ENCODE measurements at places on chromosomes 7 and 10.

DNA sequence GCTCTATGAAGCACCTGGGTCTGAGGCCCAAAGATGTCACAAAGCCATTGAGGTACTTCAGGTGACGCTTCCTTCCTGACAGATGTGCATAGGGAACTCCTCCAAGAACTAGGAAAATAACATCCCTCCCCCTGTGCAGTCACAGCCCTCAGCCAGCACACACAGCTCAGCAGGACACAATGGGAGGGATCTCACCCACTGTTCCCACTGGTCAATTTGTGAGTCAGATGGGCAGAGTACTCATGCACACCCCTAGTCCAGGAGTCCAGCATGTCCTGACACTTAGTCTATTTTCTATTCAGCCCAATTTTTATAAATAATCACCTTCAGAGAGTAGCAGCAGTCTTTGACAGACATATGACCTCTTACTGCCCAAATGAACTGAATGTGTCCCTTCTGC, 60.7 kb upstream of the PFKP start:
- DNase-seq = no peak

DNA sequence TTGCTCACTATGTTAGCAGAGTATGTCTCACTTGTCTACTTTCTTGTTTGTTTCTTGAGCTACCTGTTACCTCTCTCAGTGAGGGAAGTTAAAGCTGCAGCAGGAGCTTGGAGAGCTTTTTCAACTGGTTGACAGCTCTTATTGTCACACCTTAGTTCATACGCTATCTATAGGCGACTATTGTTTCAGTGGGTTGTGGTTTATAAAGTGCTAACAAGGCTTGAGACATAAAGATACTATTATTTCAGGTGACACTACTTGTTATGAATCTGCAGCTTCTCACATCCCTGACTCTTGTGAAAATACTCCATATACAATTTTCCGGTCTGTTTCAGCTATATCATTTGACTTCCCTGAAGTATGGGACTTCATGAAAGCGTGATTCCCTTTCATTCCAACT, 167.4 kb downstream of the CSTF2T start:
- no peak for DNase-seq

DNA sequence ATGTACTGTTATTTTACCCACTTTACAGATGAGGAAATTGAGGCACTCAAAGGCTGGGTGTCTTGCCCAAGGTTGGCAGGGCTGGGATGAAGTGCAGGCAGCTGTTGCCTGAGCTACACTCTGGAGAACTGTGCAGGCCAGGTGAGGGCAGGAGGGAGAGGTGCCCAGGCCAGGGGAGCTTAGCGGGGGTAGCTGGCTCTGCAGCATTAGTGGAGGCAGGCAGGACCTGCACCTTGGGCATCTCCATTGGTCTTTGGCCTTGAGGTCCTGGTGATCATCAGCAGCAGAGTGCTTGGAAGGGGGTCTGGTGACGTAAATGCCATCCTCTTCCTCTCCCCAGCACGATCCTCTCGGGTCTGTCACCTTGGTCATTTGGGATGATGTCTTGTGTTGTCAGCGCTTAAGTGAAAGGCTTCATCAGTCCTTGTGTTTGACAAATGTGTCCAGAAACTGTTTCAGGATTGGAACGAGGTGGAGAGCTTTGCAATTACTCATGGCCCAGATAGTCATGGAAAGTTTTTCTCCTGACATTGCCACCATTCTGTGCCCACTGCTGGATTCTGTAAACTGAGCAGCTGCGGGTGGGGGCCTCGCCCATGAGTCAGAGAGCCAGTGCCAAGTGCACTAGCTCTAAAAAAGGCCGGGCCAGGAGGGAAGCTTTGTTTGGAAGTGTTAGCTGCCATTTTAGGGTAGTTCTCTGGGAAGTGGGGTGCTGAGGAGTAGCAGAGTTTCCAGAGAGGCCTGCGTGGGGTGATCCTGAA, 47.6 kb downstream of the TSPAN15 start:
- DNase-seq = no peak

- no peak for DNase-seq
Measured at GRCh38 chr10:50614444-50615137, 9.2 kb downstream of the SGMS1 start.

DNA sequence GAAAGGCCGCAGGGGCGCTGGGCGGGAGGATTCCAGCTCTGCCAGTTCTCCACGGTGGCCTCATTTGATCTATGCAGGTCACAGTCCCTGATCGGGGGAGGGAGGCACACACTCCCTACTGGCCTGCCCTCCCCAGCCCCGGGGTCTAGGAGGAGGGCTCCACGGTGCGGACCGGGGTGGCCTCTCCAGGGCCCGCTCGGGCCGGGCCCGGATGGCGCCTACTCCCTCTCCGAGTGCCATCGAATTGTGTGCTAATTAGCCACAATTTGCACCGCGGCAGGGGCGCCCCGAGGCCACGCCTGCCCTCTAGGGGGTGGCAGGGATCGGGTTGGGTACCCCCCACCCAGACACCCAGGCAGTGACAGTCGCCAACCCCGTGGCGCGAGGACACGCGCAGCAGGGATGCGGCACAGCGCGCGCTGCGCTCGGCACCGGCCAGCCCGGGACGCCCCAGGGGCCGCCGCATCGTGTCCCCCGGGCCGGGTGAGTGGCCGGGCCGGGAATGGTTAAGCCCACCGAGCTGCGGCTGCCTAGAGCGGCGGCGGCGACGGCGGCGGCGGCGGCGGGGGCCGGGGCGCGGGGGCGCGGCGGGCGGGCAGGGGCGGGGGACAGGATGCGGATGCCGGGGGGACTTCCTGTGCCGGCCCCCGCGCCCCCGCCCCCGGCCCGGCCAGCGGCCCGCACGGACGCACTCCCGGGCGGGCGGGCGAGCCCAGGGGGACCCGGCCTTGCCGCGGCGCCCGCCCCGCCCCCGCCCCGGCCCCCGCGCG, at the start of gene ZNF853:
TSS of gene ZNF853 (plus strand) at position 658 of the 770 bp plus-strand sequence. CDS start 565 bp downstream, outside the sequence.
- DNase-seq = no peak

DNA sequence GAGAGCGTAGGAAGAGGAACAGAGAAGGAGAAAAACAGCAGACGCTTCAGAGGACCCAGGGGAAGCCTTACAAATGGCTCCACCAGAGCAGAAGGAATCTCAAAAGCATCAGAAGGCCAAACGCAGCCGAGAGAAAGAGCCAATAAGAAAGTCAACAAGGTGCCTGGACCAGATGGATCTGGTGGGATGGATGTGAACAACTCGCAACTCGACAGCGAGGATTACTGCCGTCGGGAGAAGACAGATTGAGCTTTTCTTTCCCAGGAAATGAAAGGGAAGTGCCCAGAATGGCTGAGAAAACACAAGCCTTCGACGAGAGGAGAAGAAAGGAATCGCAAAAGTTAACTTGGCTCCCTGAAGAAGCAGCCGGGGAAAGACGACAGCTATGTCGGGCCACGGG, 132.8 kb upstream of the MGMT start:
- no peak for DNase-seq

DNA sequence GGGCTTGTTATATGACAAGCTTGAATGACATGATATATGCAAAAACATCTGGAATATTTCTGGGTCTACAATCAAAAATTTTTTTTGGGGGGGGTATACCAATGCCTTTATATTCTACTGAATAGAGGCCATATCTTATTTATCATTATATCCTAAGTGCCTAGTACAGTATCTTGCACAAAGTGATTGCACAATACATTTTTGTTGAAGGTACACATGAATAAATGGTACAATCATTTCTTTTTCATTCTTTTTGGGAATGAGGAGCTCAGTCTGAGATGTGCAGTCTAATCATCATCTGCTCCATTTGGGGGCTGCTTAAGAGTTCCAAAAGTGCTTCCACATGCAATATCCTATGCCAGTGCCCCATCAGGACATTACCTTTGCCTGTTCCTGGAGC, 214.6 kb downstream of the KIF20B start:
- DNase-seq = no peak

DNA sequence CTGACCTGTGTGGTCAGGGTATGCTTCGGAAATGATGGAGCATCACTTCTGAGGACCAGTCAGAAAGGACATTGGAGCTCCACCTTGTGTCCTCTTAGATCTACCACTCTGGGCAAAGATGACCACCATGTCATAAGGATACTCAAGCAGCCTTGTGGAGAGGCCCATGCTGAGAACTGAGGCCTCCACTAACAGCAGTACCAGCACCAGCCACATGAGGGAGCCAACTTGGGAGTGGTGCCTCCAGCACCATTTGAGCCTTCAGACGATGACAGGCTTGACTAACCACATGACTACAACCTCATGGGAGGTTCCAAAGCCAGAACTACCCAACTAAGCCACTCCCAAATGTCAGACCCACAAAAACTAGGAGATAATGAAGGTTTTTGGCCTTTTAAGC, 116.0 kb downstream of the NPTX2 start:
- DNase-seq = no peak

DNA sequence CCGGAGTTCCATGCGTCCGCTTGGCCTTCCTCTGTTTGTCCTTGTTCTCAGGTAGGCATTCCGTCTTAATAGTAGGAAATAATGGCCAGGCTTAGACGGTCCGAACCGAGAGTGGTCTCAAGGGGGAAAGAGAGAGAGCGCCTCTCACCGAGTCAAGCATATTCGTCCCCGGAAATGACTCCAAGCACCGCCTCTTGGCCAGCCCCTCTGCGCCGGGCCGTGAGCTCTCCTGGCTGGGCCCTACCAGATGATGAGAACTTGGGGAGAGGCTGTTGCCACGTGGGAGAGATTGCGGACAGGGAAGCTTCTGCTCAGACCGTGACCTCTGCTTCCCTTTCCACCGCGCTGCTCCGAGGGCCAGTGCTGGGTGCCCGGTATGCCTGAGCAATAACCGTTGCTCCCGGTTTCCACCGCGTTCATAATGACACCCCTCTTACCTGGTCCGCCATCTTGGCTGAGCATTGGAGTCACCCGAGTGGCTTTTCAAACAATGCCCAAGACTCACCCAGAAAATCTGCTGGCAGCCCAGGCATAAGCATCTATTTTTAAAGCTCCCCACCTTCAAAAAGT, 251.1 kb upstream of the SHH start:
- no peak for DNase-seq

GRCh38 chr7:835485-836401, 3.5 kb downstream of the SUN1 start:
- no peak for DNase-seq

DNA sequence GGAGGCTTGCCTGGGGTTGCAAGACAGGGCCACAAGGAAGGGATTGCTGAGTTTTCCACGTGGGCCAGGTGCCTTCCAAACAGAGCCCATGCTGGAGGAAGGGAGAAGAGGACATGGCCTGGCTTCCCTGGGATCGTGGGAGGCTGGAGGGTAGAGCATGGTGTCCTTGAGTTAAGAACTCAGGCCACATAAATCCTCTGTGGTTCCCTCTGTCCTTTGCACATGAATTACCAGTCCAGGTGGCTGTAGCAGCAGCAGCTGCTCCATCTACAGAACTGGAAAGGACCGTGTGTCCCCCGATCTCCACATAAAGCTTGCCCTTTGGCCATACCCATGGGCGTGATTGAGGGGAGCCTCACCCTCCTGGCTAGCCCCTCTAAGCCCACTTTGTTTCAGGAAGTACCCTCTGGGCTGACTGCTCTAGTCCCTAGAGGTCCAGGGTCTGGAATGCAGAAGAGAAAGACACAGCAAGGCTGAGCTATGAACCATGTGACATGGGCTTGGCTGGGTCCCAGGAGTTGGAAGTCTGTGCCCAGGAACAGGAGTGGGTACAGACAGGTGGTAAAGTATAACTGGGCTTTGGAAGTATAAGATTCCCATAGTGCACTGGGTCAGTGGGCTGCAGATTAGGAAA, 84.9 kb downstream of the C10orf105 start:
- DNase-seq = no peak

- DNase-seq = no peak
Measured at GRCh38 chr7:7798510-7798909, 80.1 kb upstream of the RPA3 start.

DNA sequence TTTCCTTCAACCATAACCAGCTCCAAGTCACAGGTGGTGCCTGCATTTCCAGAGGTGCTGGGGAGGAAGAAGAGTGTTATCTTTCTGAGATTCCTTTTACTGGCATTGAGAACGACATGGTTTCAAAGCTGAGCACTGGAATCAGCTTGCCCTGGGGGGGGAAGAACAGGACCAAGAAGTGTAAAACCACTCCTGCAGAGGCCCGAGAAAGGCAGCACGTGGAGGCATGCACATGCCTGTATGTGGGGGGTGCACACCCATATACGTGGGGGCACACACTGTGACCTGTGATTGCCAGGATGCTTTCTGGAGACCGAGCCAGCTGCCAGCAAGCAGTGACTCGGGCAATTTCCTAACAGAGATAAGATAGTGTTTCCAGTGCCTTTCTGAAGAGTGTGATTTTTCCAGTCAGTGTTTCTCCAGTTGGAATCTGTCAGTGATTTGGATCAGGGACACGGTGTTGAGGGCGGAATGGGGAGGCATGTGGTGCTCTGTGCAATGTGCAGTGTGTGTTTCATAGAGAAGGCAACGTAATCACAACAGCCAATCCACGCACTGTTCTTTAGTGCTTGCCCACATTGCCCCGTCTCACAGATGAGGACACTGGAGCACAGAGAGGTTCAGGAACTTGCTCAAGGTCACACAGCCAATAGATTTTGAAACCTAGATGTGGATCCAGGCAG, 4.2 kb downstream of the LRRC27 start:
- DNase-seq = no peak

- DNase-seq = no peak
Measured at GRCh38 chr7:133853706-133854276, 273.3 kb upstream of the LRGUK start.

DNA sequence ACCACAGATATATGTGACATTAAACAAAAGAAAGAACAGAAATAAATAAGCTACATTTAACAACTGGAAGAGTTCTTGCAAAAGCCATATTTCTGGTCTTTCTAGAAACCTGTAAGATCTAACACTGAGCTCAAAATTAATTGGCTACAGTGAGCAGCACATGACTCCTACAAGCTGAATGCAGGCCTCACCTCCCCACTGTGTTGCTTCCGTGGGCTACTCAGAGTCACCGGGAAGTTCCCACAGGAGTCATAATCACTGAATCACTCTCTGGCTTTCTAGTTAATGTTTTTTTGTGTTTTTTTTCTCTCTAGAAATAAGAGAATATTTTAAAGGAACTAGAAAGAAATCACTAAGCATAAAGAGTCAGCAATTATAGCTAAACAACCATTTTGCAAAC, 10.2 kb upstream of the MRPS24 start:
- DNase-seq = no peak

- DNase-seq = no peak
Measured at GRCh38 chr7:27364344-27364758, 121.7 kb downstream of the EVX1 start.

Measured in stimulated activated CD8-positive, alpha-beta memory T cell treated with anti-CD3 and anti-CD28 coated beads, Interleukin-2, amount 100 ng/mL, for 1 hour (primary cell).